ENCODE measurements at places on chromosomes 16 and 17.
A peak's percentile ranks its signal among the peaks of the same experiment; 100 is the strongest.

DNA sequence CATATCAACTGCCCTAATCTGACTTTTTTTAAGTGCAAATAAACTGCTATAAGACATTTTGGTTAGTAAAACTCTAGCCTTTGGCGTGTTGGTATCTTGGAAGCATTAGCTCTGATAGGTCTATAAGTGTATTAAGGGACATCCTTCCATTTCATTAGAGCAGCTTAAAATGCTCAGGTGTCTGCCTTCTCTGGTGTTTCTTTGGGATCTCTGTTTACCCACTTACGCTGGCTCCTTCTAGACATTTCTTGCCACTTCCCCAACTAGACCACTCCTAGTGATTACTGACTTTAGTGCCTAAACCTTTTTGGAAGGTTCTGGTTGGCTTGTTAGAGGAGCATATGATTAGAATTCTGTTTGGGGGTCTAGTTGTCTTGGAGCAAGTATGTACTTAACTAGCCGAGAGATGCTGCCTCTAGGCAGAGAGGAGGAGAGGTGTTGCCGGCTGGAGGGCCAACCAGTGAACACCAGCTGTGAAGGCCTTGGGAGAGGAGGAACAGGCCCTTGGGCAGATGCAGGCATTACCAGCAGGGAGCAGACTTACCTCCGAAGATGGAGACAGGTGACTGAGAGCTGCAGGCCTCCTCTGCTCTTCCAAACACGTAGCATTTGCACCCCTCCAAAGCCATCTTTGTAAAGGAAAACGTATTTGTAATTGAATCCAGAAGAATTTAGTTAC, 15.2 kb upstream of the CLEC18C start:
- no peak for DNase-seq

GRCh38 chr16:50610331-50611262, 62.4 kb downstream of the NKD1 start:
- no peak for DNase-seq

- no peak for DNase-seq
Measured at GRCh38 chr17:5434984-5435383, 4.0 kb downstream of the C1QBP start.

GRCh38 chr17:2346475-2346874, 9.2 kb downstream of the SGSM2 start:
- no peak for DNase-seq

- peak; percentile 9 for DNase-seq
Measured at GRCh38 chr16:13436641-13437412, 483.1 kb upstream of the ERCC4 start.

- no peak for DNase-seq
Measured at GRCh38 chr17:17172990-17173389, 33.1 kb downstream of the PLD6 start.

GRCh38 chr17:60371818-60372510, 20.0 kb downstream of the USP32 start:
- DNase-seq = no peak

DNA sequence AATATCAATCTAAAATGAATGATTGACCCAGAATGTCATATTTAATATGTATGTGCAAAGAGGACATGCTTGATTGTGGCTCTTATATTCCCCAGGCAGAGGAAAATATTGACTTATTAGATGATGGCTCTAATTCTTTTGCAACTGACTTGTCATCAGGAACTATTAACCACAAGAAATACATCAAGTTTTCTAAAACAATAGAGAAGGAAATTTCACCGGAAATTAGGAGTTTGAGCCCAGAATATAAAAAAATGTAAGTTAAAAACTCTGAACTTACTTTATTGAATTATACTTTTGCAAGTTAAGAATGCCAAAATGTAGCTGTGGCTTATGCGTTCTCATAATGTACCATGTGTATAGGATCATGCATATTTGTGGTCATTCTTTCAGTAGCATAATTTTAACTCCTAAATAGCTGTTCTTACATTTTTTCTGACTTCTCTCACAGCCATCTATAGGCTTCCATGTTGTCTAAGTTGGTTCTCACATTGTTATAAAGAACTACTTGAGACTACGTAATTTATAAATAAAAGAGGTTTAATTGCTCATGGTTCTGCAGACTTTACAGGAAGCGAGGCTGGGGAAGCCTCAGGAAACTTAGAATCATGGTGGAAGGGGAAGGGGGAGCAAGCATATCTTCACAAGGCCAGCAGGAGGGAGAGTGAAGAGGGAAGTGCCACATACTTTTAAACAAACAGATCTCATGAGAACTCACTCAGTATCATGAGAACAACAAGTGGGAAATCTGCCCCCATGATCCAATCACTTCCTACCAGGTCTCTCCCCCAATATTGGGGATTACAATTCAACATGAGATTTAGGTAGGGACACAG, 11.6 kb downstream of the EFCAB13 start:
- DNase-seq = no peak

- DNase-seq = no peak
Measured at GRCh38 chr16:47284999-47285398, 141.3 kb upstream of the NETO2 start.

- DNase-seq = peak; percentile 43
Measured at GRCh38 chr17:12391468-12391867, 274.2 kb upstream of the MYOCD start.

GRCh38 chr17:80129006-80129565, 17.8 kb downstream of the EIF4A3 start:
- no peak for DNase-seq

DNA sequence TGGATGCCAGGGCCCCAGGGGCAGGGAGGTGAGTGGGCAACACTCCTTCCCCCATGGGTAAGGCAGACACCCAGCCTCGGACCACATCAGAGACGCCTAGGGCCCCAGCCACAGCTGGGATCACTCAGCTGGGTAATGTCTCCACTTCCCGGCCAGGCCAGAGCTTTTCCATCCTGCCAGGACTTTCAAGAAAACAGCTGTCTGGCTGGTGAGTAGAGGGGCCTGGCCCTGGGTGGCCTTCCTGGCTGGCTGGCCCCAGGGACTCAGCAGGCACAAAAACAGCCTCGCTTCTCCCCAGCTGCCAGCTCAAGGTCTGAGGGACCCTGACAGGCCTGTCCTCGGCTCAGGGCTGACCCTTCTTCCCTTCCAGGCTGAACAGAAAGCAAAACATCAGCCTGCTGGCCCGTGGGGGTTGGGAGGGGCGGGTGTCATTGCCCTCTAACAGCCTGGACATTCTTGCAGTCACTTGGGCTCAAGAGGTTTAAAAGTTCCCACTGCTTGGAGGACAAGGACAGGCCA, 45.3 kb upstream of the JPH3 start:
- DNase-seq = no peak

DNA sequence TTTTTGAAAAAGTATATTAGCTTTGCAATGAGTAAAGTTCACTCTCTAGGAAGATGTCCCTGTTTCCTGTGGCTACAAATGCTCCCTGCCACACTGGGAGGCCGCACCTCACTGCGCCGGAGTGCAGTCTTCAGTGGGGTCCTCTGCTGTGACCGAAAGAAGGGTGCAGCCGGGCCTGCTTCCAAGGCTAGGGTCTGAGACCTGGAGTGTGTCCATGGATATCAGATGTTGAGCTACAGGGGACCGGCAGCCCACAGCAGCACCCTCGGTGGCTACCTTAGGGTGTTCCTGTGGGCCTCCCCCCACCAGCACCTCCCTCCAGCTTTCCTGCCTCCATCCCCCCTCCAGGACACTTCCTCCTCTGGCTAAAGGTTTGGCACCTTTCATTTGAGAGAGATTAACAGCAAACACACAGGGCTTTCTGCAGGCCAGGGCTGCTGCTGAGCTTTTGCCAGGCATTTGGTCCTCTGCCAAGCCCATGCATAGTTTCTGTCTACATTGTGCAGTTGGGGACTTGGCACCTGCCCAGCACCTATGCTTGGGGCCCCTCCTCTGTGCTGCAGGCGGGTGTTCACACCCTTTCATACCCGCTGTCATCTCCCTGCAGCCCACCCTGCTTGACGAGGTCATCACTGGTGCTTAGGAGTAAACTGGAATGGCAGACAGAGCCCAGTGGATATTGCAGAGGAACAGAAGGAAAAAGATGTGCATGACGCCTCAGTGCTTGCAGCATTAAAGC, 33.8 kb upstream of the CRISPLD2 start:
- DNase-seq = peak; percentile 29

GRCh38 chr16:9027070-9027799, 63.5 kb upstream of the USP7 start:
- no peak for DNase-seq

DNA sequence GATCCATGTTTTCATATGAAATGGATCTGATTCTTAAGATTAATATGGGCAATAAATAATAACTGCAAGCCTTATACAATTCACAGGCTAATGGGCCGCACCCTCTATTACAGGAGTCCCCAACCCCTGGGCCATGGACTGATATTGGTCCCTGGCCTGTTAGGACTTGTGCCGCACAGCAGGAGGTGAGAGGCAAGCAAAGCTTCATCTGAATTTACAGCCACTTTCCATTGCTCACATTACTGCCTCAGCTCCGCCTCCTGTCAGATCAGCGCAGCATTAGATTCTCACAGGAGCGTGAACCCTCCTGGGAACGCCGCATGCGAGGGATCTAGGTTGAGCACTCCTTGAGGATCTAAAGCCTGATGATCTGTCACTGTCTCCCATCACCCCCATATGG, 26.8 kb downstream of the METTL16 start:
- DNase-seq = no peak

GRCh38 chr16:67188323-67188722, 1.6 kb downstream of the EXOC3L1 start:
- DNase-seq = no peak

- no peak for DNase-seq
Measured at GRCh38 chr16:78303946-78304345, 204.5 kb downstream of the WWOX start.

DNA sequence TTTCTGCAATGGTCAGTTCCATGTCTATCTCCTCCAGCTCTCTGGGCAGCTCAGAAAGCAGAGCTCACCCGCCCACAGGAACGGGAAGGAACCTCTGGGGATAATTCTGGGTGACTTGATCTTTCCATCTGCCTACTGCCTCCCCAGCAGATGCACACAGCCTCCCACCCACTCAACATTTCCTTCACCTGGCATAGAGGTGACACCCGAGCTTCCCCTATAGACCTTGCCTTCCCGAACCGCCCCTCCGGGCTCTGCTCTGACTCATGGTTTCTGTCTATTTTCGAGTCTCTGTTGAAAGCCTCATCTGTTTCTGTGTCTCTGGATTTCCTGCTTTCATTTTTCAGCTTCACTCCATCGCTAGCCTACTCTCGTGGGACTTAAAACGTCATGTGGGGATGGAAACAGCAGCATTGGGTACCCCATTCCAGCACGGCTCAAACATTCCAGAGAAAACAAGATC, 11.4 kb downstream of the GGA3 start:
- DNase-seq = no peak

DNA sequence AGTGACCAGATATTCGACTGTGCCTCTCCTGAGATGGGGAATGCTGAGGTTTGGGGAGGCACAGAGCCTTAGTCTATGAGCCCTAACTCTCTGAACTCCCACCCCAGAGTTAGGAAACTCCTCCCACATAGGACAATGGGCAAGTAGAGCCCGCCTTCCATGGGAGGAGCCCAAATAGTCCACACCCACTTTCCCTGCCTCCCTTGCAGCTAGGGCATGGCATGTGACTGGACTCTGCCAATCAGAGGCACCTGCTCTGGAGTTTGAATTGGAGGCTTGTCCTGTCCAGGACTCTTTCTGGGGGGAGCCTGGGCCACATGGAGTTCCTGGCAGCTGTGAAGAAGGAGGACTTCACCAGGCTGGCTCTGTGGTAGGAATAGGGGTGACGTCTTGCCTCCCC, 48.4 kb downstream of the SOCS1 start:
- no peak for DNase-seq
